ENCODE measurements at places on chromosomes 3 and 15.

- no peak for DNase-seq
Measured at GRCh38 chr3:177714945-177715344, 517.7 kb upstream of the TBL1XR1 start.

DNA sequence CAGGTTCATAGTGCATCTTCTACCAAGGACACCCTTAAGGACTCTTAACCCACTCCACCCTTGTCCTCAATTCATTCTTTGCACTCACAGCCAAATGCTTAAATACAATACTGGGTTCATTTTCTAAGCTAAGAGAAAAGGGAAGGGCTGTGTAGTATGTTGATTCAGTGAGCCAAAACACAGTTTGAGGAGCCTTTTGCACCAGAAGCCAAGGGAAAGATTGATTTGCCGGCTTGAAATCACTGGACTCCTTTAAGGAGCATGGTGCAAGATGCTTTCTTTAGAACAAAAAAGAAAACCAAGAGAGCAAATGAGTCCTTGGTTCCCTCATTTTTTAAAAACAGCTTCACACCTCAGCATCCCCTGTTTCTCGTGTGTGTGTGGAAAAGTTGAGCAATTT is 47.8 kb downstream of the BOC start:
- DNase-seq: no peak

- DNase-seq: no peak
Measured at GRCh38 chr3:136882571-136882970, 20.6 kb downstream of the NCK1 start.

- no peak for DNase-seq
Measured at GRCh38 chr15:79310612-79310984, 314 bp upstream of the TMED3 start.

GRCh38 chr3:136008732-136009470 is 43.4 kb downstream of the PPP2R3A start:
- DNase-seq: no peak

- DNase-seq: no peak
Measured at GRCh38 chr15:92146511-92147150, 247.1 kb upstream of the ST8SIA2 start.

- DNase-seq: no peak
Measured at GRCh38 chr3:187082758-187083375, 56.4 kb downstream of the RPL39L start.

- DNase-seq: no peak
Measured at GRCh38 chr3:150738688-150739087, 24.3 kb downstream of the SIAH2 start.

DNA sequence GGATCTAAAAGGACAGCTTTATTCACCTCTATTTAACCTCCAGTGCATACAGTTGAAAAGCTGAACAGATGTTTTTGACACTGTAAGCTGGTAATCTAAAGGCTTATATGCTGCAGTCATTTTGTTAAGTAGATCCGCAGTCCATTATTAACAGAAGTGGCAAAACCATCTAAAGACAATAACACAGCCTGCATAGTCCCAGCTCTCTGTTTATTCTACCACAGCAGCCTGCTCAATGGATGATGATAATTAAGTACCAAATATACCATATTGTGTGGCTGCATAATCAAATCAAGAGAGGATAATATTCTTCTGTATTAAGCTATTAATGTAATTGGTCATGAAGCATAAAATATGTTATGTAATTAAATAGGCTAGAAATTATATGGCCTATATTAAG is 207.1 kb downstream of the MEIS2 start:
- DNase-seq: no peak

GRCh38 chr3:96731031-96731430 is 83.4 kb upstream of the EPHA6 start:
- DNase-seq: no peak
